ENCODE measurements at places on chromosomes 16 and 17.

GRCh38 chr16:84553873-84554399 is 49.5 kb upstream of the MEAK7 start:
- no peak for DNase-seq

- DNase-seq, result no peak
Measured at GRCh38 chr16:57444711-57445110, 2.5 kb downstream of the CIAPIN1 start.

GRCh38 chr17:15239491-15239890 is 25.6 kb downstream of the PMP22 start:
- DNase-seq, result peak; percentile 68

GRCh38 chr16:14121142-14121541 is 50.0 kb downstream of the MRTFB start:
- DNase-seq, result peak; percentile 15

- DNase-seq, result no peak
Measured at GRCh38 chr17:17504341-17505140, 8.3 kb upstream of the RASD1 start.

GRCh38 chr17:79991924-79992648 is 43.6 kb downstream of the TBC1D16 start:
- no peak for DNase-seq

DNA sequence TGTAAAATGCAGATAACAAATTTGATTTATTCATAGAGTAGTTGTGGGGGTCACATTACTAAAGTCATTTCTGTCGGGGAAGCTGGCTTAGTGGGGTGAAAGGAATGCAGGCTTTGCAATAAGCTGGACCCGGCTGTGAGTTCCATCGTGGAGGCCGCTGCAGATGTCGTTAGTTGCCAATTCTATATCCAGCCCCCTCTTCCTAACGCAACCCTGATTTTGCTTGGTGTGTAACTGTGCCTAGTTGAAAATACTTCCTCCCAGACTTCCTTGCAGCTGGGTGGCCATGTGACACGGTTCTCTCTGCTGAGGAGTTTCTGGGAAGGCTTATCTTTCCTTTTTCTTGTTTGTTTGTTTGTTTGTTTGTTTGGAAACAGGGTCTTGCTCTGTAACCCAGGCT is 4.5 kb downstream of the MFSD6L start:
- DNase-seq, result peak; percentile 46

- DNase-seq, result no peak
Measured at GRCh38 chr16:56344518-56345405, 80.6 kb downstream of the AMFR start.

DNA sequence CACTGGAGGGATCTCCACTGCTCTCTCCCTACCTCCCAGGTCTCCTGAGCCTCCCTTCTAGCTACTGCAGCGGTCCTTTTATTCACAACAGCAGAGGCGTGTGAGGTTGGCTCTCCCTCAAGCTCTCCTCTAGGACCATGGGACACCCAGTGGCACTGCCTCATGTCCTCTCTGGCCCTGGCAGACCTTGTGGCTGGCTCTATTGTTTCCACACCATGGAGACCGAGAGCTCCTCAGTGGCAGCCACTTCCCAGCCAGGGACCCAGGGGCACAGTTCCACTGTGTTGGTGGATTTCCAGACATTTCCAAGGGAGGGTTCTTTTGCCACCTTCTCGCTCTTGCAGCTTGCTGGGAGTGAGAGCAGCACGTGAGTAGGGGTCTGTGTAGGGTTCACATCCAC is 204.9 kb downstream of the AXIN2 start:
- no peak for DNase-seq

DNA sequence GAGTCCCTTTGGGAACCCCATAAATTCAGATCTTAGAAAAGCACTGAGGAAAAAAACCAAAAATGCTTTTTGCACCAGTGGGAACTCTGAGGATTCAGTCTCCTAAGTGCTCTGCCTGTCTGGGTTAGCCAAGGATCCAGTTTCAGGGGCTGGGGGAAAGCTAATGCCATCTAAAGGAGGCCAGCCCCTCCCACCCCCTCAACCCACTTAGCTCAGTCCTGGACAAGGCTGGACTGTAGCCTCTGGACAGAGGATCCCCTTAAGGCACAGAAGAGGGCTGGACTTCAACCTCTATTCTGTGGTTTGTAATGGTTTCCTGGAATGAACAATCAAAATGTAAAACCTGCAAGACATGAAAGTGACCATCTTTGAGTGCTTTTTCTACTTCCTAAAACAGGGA is 356.1 kb upstream of the ZFHX3 start:
- DNase-seq, result no peak

Data from inflammatory macrophage (primary cell).